ENCODE measurements at places on chromosomes 12 and 14. TPM values are rescaled to one million over a fixed set of nuclear protein-coding genes. Genes with fewer than 3 reads are reported as not detected.

CYP27B1 gene
- total RNA-seq = not detected

RTL1 gene
- total RNA-seq = not detected

ADAM21 gene
- not detected for total RNA-seq

SLC6A13 gene
- not detected for total RNA-seq

ARHGAP9 gene
- total RNA-seq = 16.5 TPM

GRCh38 chr12:60394665-60395064 lies 798.8 kb downstream of the SLC16A7 start:
- H3K36me3 ChIP-seq = no peaks in the 10 kb centered on the region
- no peaks in the 10 kb centered on the region for H3K4me1 ChIP-seq
- H3K27ac ChIP-seq = no peak overlapping the region
- no peak overlapping the region for H3K4me3 ChIP-seq
- DNase-seq = no peak
- no peaks in the 10 kb centered on the region for H3K27me3 ChIP-seq

GRCh38 chr12:131249246-131250027 lies 295.7 kb downstream of the ADGRD1 start:
- H3K4me1 ChIP-seq = no peaks in the 10 kb centered on the region
- no peak for DNase-seq
- no peak overlapping the region for H3K27ac ChIP-seq
- no peaks in the 10 kb centered on the region for H3K27me3 ChIP-seq
- no peak overlapping the region for H3K4me3 ChIP-seq

DNA sequence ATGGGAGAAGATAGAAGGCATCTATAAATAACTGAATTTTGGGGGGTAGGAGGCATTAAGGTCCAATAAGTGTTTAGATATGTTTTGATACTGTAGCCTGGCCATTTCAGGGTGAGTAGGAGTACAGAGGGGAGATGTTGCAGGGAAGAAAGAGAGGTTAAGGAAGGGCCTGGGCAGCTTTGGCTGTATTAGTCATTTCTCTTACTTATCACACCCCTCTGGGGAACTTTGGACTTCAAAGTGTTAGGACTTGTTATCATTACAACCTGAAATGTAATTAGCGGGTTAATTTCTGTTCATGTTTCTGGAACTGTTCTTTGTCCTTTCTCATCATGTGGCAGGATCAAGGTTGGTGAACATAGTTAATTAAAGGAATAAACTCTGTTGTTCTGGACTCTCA lies 40.3 kb downstream of the SUSD6 start:
- peaks cover 64% of the 10 kb centered on the region for H3K4me1 ChIP-seq
- no peaks in the 10 kb centered on the region for H3K27me3 ChIP-seq
- peak overlapping the region; percentile 88 for H3K27ac ChIP-seq
- no peak for DNase-seq
- no peaks in the 10 kb centered on the region for H3K36me3 ChIP-seq

DNA sequence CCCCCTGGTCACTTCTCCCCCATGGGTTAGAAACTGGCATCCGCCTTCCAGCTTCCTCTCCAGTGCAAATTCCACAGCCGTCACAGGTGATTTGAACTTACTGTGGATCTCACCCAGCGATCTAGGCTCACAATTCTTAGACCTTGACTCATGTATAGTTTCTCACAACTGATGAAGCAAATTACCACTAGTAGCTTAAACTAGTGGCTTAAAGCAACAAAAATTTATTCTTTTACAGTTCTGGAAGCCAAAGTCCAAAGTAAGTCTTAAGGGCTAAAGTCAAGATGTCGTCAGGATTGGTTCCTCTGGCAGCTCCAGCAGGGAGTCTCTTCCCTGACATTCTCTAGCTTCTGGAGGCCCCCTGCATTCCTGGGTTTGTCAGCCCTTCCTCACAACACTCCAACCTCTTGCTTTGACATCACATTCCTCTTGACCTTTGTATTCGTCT lies 117.4 kb downstream of the KTN1 start:
- H3K27me3 ChIP-seq = no peaks in the 10 kb centered on the region
- H3K36me3 ChIP-seq = no peaks in the 10 kb centered on the region
- DNase-seq = peak; percentile 73

- peaks cover 71% of the 10 kb centered on the region for H3K36me3 ChIP-seq
- no peaks in the 10 kb centered on the region for H3K4me1 ChIP-seq
- H3K27ac ChIP-seq = no peak overlapping the region
Observed at GRCh38 chr14:64159588-64159987, 134.6 kb downstream of the ESR2 start.

GRCh38 chr12:1974812-1975211 lies 29.4 kb downstream of the DCP1B start:
- no peak overlapping the region for H3K4me3 ChIP-seq
- no peak for DNase-seq
- H3K27me3 ChIP-seq = no peaks in the 10 kb centered on the region
- H3K4me1 ChIP-seq = no peaks in the 10 kb centered on the region

GRCh38 chr14:104698688-104699425 lies 9.4 kb downstream of the INF2 start:
- no peak for DNase-seq
- no peak overlapping the region for H3K27ac ChIP-seq
- peaks cover 61% of the 10 kb centered on the region for H3K4me1 ChIP-seq
- H3K4me3 ChIP-seq = no peak overlapping the region

- H3K27ac ChIP-seq = no peak overlapping the region
- no peaks in the 10 kb centered on the region for H3K4me1 ChIP-seq
- H3K27me3 ChIP-seq = no peaks in the 10 kb centered on the region
- DNase-seq = no peak
- no peaks in the 10 kb centered on the region for H3K36me3 ChIP-seq
Observed at GRCh38 chr12:108461058-108461660, 53.9 kb upstream of the FICD start.

- DNase-seq = no peak
- H3K4me1 ChIP-seq = no peaks in the 10 kb centered on the region
- H3K36me3 ChIP-seq = no peaks in the 10 kb centered on the region
- no peak overlapping the region for H3K27ac ChIP-seq
Observed at GRCh38 chr12:98635657-98636323, 8.8 kb downstream of the IKBIP start.

DNA sequence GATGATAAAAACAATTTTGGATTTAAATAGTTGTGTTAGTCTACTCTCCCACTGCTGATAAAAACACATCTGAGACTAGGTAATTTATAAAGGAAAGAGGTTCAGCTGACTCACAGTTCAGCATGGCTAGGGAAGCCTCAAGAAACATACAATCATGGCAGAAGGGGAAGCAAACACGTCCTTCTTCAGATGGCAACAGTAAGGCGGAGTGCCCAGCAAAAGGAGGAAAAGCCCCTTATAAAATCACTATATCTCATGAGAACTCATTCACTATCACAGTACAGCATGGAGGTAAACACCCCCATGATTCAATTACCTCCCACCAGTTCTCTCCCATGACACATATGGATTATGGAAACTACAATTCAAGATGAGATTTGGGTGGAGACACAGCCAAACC lies 632.1 kb downstream of the SLC16A7 start:
- H3K4me3 ChIP-seq = no peak overlapping the region
- no peaks in the 10 kb centered on the region for H3K4me1 ChIP-seq
- H3K27me3 ChIP-seq = no peaks in the 10 kb centered on the region
- H3K36me3 ChIP-seq = no peaks in the 10 kb centered on the region
- no peak for DNase-seq
- H3K27ac ChIP-seq = no peak overlapping the region

DNA sequence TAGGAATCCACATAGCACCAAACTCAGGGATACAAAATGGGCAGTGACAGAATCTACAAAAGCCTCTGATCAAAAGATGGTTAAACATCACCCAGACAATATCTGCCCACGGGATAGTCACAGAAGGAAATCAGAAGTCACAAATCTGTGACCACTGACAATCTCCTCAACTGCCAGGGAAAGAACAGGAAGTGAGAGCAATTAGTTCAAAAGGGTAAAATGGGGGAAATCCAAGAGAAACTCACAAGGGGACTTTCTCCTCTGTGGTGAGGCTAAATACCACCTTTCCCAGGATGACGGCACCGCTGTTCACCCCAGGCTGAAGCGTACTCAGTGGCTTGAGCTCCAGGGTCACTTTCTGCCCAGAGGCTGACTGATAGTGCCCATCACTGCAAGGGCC lies 10.7 kb downstream of the TTC5 start:
- DNase-seq = no peak
- no peaks in the 10 kb centered on the region for H3K27me3 ChIP-seq
- no peaks in the 10 kb centered on the region for H3K4me1 ChIP-seq
- peaks cover 93% of the 10 kb centered on the region for H3K36me3 ChIP-seq

GRCh38 chr14:71372411-71372838 lies 465.2 kb downstream of the PCNX1 start:
- H3K27ac ChIP-seq = no peak overlapping the region
- no peaks in the 10 kb centered on the region for H3K27me3 ChIP-seq
- H3K4me3 ChIP-seq = no peak overlapping the region

DNA sequence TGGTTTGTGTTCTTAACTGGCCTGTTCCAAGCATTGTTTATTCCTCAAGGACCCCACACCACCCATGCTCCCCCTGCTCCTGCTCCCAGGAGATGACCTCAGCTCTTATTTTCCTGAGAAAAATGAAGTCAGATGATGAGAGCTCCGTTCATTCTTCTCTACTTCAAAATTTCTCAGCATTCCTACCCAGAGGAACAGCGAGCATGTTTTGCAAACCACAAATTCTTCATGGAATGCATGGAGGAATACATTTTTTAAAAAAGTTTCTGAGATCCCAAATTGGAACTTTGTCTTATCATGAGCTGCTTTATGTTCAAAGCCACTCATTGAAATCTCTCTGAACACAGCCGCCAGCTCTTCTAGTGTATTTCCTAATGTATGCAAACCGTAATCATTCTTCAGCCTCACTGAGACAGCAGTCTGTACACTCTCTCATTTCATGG lies 44.9 kb downstream of the SYNE2 start:
- no peak overlapping the region for H3K4me3 ChIP-seq
- H3K4me1 ChIP-seq = no peaks in the 10 kb centered on the region
- H3K27ac ChIP-seq = no peak overlapping the region
- no peak for DNase-seq
- H3K36me3 ChIP-seq = no peaks in the 10 kb centered on the region

DNA sequence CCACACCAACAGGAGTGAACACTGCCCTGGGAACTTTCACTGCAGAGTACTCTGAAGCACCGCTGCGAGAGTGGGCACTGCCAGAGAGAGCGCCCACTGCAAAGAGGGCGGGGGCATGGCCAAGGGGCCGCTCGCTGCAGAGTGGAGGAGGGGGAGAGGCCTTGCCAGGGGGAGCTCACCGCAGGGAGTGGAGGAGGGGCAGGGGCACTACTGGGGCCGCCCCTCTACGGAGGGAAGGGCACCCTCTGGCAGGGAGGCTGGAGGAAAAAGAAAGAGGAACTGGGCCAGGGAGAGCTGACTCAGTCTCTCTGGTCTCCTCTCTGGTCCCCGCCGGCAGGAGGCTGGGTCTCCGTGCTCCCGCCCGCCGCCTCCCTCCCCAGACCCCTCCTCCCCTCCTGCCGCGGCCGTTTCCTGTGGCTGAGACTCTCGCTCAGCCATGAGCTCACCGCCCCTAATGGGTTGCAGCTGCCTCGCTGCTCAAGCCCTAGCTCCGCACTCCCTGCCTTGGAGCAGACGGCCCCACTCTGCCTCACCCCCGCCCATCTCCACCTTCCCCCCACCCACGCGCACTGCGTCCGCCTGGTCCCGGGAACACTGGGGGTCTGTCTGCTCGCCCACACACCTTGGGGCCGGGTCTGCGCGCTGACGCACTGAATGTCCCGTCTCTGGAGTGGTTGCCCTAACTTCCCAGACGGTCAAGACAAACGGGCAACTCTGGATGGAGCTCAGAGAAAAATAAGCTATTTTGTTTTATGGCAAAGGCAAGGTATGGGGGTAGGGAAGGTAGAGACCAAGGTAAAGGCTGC lies 1.3 kb downstream of the ARHGEF40 start:
- no peaks in the 10 kb centered on the region for H3K36me3 ChIP-seq
- peak overlapping the region; percentile 66 for H3K4me3 ChIP-seq
- no peaks in the 10 kb centered on the region for H3K27me3 ChIP-seq

- no peak overlapping the region for H3K4me3 ChIP-seq
- H3K36me3 ChIP-seq = no peaks in the 10 kb centered on the region
- DNase-seq = no peak
- H3K27ac ChIP-seq = no peak overlapping the region
- H3K4me1 ChIP-seq = no peaks in the 10 kb centered on the region
- no peaks in the 10 kb centered on the region for H3K27me3 ChIP-seq
Observed at GRCh38 chr14:33742166-33742565, 208.7 kb downstream of the EGLN3 start.

- H3K36me3 ChIP-seq = no peaks in the 10 kb centered on the region
- H3K4me1 ChIP-seq = no peaks in the 10 kb centered on the region
- no peak overlapping the region for H3K27ac ChIP-seq
Observed at GRCh38 chr12:49633703-49634345, 10.5 kb downstream of the PRPF40B start.

DNA sequence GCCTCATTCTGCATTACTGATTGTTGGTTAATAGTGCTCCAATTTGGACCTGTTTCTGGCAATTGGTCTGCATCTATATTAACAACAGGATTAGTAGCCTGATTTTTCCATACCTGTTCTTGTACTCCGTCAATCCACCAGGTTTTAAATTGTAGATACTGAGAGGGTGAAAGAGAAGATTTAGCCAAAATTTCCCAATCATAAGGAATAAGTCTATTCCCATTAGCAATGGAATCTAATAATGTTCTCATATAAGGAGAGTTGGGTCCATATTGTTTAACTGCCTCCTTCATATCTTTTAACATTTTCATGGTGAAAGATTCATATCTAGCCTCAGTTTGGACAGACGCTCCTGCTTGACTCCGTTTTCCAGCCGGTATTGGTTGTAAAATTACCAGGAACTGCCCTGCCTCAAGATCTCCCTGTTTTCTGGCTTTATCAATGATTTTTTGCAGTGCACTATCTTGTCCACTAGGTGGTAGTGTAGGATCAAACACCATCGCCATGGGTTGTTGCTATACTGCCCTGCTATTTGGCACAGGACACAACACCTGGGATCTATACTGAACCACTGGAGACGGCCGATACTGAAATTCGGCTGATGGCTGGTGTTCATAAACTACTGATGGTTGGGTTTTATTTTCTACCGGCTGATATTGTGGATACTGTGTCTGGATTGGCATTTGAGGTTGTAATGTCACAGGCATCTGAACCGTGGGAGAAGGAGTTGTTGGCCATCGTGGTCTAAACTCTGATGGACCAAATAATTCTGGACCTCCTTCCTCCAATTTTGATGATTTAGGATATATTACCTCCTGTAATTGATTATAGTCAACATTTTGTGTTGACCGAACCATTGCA lies 25.2 kb downstream of the DHRS4L2 start:
- H3K4me1 ChIP-seq = no peaks in the 10 kb centered on the region
- no peaks in the 10 kb centered on the region for H3K27me3 ChIP-seq
- H3K4me3 ChIP-seq = no peak overlapping the region
- H3K36me3 ChIP-seq = no peaks in the 10 kb centered on the region
- H3K27ac ChIP-seq = no peak overlapping the region
- DNase-seq = no peak

Measured in Peyer's patch (tissue), 4 donors.